ENCODE measurements at places on chromosomes 6 and 20. TPM values are rescaled to one million over a fixed set of nuclear protein-coding genes. Genes with fewer than 3 reads are reported as not detected.

GRCh38 chr6:34810936-34811632 lies 19.2 kb downstream of the BLTP3A start:
- no peak for DNase-seq

- DNase-seq = no peak
Measured at GRCh38 chr20:50632701-50633100, 58.6 kb downstream of the RIPOR3 start.

GRCh38 chr6:21608601-21609000 lies 15.1 kb downstream of the SOX4 start:
- DNase-seq = no peak

The GPR6 gene
- not detected for total RNA-seq

DNA sequence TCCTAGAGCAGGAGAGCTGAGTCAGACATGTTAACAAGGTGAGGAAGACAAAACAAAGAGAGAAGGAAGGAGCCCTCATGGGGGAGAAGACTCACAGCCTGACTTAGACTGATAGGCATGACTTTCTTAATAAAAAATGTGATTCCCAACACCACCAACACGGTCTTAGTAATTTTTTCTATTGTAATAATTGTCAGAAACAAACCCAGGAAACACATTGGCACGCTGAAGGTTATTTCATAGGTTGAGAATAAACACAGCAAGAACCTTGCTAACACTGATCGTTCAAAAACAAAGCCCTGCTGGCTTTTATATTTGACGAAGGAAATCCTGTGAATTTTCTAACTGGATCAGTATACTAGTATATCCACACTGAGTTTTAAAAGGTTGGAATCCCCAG lies 286.8 kb downstream of the HACE1 start:
- DNase-seq = no peak

GRCh38 chr6:17096096-17096495 lies 5.8 kb upstream of the STMND1 start:
- DNase-seq = no peak

DNA sequence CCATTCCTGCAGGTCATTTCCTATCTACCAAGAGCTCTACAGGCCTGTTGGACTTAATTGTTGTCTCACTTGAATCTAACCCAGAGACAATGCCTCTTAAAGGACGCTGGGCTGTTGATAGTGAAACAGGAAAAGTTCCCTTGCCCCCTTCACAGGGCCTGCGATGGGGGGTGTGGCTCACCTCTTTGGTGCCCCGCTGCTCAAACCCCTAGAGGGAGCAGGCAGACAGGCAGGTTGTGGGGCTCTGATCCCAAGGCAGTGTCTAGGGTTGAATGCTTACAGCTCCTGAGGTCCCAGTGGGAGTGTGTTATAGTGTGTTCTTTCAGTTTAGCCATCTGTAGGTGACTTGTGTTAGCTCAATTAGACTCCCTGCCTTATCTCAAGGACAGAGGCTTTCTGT lies 68.0 kb downstream of the OTOR start:
- no peak for DNase-seq

DNA sequence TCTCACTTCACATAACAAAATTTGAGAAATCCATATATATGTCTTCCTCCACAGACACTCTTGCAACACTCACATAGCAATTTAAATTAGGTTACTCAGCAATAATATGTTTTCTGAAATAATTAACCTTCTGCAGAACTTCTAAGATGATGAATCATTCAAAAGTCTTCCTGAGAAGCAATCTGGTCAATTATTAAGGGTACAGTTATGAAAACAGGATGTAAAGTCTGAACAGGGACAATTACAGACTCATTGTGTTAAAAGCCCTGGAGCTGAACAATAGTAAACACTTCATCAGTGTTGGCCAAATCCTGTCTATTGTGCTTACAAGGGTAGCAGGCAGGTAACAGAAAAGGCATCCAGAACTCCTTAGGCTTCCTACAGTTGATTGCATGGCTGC lies 75.4 kb downstream of the FILIP1 start:
- DNase-seq = peak; percentile 93

DNA sequence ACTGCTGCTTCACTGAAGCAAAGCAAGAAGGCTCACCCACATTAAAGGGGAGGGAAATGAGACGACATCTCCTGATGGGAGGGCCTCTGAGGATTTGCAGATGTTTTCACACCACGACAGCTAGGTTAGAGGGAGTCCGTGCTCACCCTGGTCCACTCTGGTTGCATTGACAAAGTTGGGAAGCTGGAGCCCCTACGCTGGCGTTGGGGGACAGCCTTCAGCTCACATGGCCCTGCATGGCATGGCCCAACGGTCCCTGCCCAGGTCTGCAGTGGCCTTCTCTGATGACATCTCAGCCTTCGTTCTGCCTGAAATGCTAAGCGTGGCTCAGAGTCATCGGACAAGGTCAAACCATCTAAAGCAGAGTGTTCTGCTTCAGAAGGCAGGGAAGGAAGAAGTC lies 3.8 kb upstream of the NAPB start:
- no peak for DNase-seq

GRCh38 chr20:34916774-34917354 lies 38.7 kb downstream of the GSS start:
- DNase-seq = no peak

GRCh38 chr6:157830354-157831017 lies 7.4 kb downstream of the SNX9 start:
- no peak for DNase-seq
